ENCODE measurements at places on chromosomes 16 and 17.
A peak's percentile ranks its signal among the peaks of the same experiment; 100 is the strongest.

- DNase-seq, result no peak
Measured at GRCh38 chr17:55062921-55063320, 94.4 kb downstream of the STXBP4 start.

GRCh38 chr16:30443631-30444030 is 2.0 kb downstream of the SEPHS2 start:
- no peak for DNase-seq

GRCh38 chr16:22321340-22322001 is 24.3 kb downstream of the POLR3E start:
- DNase-seq, result peak; percentile 71

GRCh38 chr16:11058832-11059231 is 114.5 kb downstream of the CLEC16A start:
- DNase-seq, result no peak

DNA sequence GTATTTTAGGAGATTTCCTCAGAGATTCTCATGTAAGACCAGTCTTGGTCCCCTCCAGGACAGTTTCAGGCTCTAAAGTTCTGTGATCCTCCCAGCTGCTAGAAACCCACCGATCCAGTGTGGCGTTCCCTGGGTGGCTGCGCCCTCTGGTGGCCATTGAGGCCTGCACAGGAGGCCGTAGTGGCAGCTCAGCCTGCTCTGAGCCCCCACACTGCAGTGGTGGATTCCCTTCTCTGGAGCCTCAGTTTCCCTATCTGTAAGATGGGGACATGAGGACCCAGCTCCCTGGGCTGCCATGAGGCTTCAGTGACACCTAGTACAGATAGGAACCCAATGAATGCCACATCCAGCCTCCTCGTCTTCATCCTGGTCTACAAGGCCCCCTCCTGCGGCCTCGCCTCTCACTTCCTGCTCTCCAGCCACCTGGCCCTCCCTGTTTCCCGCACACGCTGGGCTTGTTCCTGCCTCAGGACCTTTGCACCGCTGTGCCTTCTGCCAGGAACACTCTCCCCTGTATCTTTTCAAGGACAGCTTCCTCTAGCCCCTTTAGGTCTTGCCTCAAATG is 16.5 kb downstream of the CCDC102A start:
- DNase-seq, result peak; percentile 82

GRCh38 chr17:27408891-27409290 is 47.4 kb upstream of the KSR1 start:
- no peak for DNase-seq

- no peak for DNase-seq
Measured at GRCh38 chr17:66777689-66778225, 57.2 kb upstream of the CACNG5 start.

DNA sequence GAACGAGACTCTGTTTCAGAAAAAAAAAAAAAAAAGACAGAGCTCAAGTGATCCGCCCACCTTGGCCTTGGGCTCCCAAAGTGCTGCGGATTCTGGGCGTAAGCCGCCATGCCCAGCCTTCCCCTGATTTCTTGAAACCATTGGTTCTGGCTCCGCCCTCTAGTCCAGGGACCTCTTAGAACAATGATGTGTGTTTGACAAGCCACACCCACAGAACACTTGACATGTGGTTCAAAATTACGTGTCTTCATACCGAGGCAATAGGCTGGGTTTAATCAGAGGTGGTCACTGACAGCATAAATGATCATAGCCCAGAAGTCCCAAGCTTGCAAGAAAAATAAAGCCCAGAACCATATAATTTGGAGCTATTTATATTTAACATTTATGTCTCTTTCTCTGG is 23.0 kb downstream of the KNOP1 start:
- no peak for DNase-seq

DNA sequence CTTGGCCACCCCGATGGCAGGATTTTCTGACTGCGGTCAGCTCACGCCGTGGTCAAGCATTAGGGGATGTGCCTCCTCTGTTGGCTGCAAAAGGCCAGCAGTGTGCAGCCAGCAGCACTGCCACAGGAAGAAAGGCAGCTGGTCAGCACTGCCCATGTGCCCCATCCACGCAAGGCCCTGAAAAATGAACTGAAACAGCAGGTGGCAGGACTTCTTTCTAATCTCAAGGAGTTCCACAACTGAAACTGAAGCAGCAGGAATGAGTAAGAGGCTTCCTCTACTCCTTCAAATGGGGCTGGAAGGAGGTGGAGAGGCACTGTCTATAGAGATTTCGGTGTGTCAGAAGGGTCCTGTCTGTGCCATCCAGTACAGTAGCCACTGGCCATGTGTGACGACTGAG is 3.2 kb downstream of the ZNF500 start:
- DNase-seq, result no peak

DNA sequence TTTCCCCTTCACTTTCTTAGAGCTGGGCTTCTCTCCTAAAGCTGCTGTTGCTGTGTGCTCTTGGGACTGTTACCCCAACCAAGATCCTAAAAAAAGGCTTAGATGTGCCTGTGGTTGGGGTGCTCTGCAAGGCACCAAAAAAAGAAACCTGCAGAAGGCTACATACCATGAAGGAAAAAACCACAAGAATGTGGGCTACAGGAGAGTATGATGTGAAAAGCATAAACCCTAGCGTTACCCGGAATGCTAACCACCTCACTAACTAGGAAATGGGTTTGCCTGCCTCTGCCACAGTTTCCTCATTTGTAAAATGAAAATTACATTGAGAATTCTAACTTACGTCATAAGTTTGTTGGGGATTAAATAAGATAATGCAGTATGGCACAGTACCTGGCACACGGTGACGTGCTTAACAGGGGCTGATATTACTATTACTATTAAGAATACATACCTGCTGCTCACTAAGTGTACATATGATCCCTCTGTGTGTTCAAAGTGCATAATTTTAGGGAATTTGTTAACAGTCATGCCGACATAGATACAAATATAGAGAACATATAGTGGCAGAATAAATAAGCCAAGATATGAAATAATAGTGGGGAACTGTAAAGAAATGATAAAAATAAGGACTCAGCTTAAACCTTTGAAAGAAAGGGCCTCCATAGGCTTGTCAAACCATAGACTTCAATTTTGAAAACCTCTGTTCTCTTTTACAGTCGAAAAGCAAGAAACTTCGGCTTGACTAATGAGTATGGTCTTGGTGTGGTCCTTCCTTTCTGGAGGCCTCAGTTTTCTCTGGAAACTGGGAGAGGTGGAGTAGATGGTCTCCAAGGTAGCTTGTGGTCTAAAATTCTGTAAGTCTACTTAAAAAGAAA is 177.8 kb upstream of the TBX2 start:
- DNase-seq, result no peak

DNA sequence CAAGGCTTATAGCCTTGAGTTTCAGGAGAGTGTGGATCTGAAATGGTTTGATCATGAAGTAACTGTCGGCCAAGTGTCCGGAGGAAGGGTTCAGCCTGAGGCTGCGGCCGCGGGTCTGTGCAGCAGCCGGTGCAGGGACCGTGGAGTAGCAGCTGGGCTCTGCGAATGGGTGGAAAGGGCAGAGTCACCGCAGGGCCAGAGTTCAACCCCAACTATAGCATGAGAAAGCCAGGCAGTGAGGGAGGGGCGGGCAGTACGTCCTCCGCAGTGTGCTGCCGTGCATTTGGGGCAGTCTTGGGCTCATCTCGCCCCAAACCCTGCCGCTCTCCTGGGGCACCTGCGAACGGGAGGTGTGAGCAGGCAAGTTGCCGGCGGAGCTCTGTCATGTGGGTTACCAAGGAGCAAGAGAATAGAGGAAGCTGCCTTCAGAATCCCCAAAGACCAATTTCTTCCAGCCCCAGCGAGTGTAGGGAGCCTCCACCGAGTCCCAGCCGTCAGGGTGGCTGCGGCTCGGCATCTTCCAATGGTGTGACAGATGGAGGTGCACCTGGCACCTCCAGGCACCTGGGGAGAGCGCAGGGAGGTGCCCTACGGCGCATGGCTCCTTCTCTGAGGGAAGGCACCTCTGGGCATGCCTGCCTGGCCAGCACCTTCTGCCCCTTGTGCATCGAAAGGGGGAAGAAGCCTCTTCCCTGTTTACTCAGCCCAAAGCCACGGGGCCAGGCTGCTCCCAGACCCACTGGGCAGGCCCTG is 87.3 kb downstream of the RPA1 start:
- no peak for DNase-seq

DNA sequence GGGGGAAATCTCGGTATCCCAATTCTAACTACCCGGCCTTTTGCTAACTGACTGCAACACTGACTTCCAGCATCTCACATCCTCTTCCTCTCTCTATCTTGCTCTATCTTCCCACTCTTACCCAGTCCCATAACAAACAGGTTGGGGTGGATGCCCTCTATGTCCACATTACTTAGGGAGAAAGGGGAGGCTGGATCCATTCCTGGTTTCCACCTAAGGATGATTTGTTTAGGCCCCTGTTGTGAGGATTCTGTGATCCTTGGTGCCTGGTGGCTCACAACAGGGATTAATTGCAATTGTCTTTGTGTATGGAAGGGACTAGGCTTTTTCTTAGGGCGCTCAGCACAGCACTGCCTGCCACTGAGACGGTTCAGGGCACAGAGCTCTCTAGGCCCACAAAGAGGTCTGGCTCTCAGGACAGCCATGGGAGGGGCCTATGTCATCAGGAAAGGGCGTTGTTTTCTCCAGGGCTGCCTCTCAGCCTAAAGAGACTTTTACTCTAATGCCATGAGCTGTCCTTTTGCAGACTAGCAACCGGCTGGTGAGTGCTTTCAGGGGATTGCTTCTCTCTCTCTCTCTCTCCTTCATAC is 612.1 kb upstream of the SALL1 start:
- DNase-seq, result no peak

- DNase-seq, result no peak
Measured at GRCh38 chr17:59186850-59187249, 23.0 kb upstream of the SMG8 start.

- no peak for DNase-seq
Measured at GRCh38 chr16:58488531-58488930, 11.4 kb upstream of the NDRG4 start.

DNA sequence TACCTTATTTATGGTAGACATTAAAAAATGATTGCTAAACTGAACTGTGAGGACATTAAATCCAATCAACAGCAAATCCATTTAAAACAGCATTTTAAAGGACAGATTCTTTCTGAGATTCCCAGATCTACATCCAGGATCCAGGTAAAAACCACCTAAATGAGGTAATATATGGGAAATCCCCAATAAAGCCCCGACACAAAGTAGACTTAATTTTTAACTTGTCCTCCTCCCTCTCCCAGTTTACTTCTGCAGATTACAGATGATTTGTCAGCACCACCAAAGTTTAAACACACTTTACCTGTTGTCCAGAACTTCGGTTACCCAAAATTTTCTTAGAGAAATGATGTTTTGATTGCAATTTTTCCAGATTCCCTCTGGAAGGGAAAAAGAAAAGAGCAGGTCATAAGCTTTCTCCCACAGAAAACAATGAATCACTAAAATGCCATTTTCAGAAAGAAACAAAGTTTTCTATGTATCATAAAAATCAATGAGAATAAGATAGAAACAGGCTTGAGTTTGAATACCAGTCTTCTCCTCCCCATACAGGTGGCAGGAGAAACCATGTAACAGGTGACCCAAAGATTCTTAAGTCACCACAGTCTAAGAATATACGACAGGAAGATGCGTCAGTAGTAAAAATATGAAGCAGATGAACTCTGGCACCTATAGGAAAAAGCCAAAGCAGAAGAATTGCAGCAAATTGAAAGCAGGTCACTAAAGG is 22.8 kb downstream of the GJC1 start:
- DNase-seq, result no peak

DNA sequence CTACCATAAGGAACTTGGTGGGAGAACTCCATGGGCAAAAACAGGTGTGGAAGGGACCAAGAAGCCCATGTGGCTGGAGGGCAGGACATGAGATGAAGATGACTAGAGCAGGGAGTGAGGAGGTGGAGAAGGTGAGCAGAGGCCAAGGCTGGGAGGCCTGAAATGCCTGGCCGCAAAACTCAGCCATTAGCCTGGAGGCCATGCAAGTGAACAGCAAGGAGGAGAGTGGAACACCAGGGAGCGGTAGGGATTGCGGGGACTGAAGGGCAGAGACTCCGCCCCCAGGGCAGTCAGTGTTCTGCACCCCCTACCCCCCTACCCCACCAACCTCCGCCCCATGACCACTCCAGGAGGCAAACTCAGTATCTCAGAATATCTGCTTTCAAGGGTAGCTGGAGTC is 17.0 kb downstream of the BCL7C start:
- no peak for DNase-seq

DNA sequence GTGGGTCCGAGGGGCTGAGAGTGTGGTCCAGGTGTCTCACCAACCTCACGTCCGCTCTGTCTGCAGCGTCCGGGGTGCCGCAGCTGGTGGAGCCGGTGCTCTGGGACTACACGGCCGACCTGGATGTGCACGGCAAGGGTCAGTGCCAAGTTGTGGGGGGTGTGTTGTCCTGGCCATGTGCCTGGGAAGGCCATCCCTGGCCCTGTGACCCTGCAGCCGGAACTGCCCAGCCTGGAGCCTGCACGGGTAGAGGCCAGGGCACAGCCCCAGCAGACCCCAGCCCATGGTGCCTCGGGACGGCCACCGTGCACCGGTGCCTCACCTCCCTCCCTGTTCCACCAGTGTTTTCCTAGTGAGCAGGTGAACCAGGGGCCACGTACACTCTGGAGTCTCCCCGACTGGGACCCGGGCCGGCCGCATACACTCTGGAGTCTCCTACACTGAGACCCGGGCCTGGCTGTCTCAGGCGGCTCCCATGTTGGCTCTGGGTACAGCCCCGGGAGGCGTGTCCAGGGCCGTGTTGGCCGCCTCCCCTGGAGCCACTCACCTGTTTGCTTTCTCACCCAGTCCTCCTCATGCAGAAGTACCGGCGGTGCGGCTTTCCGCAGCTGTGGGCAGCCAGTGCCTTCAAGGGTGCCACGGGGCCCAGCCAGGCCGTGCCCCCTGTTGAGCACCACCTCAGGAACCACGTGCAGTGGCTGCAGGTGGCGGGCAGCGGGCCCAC is 13.8 kb downstream of the CYBC1 start:
- no peak for DNase-seq

GRCh38 chr16:168424-168823 is 2.6 kb downstream of the HBM start:
- no peak for DNase-seq

DNA sequence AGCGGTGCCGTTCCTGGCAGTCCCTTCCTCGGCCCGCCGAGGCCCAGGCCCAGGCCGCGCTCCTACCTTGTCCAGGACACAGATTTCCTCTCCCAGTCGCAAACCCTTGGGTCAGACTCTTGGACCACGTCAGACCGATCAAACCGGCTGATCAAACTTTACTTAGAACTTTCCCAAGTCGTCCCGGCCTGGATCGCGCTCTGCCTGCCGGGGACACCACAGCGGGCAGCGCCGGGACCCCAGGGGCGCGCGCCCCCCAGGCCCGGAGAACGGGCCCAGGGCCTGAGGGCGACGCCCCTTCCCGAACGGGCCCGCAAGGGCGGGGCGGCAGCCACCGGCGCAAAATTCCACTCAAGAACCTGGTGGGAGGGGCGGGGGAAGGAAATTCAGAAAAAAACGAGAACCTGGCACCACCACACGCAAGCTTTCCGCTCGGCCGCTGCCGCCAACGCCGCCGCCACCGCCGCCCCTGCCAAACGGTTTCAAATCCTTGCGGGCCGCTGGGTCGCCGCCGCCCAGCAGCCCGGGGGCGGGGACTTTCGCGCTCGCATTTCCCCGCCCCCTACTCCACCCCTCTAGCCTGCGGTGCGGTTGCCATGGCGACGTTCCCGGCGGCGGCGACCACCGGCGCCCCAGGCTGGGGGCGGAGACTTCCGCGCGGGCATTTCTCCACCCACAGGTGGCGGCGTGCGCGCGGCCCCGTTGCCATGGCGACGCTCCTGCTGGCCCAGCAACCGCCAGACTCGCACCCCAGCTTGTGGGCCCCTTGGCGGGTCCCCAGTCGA is at the start of gene CEP112:
Gene CEP112 (minus strand): TSS at position 541 of the 785 bp plus-strand sequence.
- DNase-seq, result peak; percentile 75

GRCh38 chr16:57736419-57737351 is 1.1 kb downstream of the KATNB1 start:
- DNase-seq, result peak; percentile 40

Measured in activated naive CD4-positive, alpha-beta T cell treated with anti-CD3 and anti-CD28 coated beads, Interleukin-2, amount 50 U/mL, for 16 hours (primary cell).